ENCODE measurements at places on chromosomes 2 and 18.

- no peak for DNase-seq
Observed at GRCh38 chr18:43276491-43276890, 799 bp downstream of the SYT4 start.

DNA sequence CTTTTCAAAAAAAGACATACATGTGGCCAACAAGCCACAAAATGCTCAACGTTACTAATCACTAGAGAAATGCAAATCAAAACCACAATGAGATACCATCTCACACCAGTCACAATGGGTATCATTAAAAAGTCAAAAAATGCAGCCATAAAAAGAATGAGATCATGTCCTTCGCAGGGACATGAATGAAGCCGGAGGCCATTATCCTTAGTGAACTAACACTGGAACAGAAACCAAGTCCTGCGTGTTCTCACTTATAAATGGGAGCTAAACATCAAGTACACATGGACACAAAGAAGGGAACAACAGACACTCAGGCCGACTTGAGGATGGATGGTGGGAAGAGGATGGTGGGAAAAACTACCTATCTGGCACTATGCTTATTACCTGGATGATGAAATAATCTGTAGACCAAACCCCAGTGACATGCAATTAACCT, 17.8 kb upstream of the ATL2 start:
- DNase-seq: no peak

GRCh38 chr2:159202568-159203071, 83.9 kb downstream of the WDSUB1 start:
- DNase-seq: peak; percentile 24

GRCh38 chr2:100893392-100894104, 73.6 kb downstream of the NPAS2 start:
- peak; percentile 96 for DNase-seq

GRCh38 chr18:38450876-38451275, 885.3 kb upstream of the CELF4 start:
- no peak for DNase-seq

DNA sequence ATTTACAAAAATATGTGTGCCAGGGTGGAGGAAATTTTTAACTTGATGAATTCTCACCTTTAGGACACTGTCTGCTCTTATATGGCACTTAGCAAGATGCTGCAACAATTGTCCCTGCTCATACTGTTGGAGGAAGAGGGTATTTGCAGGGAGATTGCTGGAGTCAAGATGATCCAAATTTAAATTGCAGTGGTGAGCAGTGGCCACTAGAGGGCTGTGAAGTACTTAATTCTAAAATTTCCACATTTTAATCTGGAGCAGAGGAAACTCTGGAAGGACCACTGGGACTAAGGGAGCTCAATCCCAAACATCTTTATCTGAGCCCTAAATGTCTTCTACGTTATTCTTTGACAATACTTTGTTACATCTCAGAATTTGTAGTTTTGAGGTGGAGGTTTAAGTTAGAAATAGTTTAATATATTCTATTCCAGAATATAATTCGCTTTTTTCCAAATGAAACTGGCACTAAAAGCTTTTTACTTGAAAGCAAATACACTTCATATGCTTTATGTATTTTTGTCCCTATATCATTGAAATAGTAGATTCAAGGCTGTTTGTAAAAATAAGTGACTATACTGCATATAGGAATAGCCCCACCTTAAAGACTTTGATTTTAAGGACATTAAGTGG, 33.0 kb upstream of the PTH2R start:
- DNase-seq: peak; percentile 67

DNA sequence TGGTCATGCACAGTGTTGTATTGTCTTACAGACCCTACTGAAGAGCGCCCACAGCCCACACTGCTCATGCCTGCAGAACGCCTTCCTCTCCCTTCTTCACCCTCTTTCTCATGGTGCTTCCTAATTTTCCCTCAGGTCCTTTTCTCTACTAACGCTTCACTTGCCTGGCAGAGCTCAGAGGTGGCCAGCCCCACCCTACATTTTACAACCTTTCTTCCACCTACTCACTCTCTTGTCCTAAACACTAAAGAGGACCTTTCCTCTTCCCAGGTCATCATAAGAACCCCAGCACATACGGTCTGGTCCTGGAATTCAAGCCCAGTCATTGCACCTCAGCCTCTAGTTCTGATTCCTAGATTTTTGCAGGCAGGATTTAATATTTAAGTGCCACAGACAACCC, 11.7 kb upstream of the LGALSL start:
- no peak for DNase-seq

DNA sequence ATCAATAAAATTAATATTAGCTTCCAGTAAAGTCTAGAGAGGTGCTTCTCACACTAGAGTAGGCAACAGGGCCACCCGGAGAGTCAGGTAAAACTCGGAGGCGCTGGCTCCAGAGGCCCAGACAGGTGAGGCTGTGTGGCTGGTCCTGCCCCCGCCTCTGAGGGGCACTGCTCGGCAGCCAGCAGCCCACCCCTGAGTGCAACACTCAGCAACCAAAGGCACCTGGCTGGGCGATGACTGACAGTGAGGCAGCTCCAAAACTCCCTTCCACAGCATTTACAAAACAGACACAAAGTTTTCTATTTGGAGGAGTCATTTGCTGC, 138.8 kb upstream of the ID2 start:
- no peak for DNase-seq

- DNase-seq: no peak
Observed at GRCh38 chr2:195575016-195575415, 82.0 kb upstream of the SLC39A10 start.

- no peak for DNase-seq
Observed at GRCh38 chr2:119718501-119719260, 39.7 kb downstream of the TMEM177 start.

GRCh38 chr18:66344227-66344626, 259.7 kb downstream of the CDH19 start:
- no peak for DNase-seq

- no peak for DNase-seq
Observed at GRCh38 chr2:216781709-216782108, 78.2 kb downstream of the TNP1 start.

GRCh38 chr18:23107718-23108117, 27.6 kb upstream of the CABLES1 start:
- DNase-seq: no peak

GRCh38 chr2:46960618-46961017, 45.0 kb upstream of the MCFD2 start:
- no peak for DNase-seq

GRCh38 chr2:235011929-235012631, 60.3 kb downstream of the SH3BP4 start:
- DNase-seq: no peak

GRCh38 chr2:158616480-158617000, 159.8 kb downstream of the PKP4 start:
- no peak for DNase-seq

DNA sequence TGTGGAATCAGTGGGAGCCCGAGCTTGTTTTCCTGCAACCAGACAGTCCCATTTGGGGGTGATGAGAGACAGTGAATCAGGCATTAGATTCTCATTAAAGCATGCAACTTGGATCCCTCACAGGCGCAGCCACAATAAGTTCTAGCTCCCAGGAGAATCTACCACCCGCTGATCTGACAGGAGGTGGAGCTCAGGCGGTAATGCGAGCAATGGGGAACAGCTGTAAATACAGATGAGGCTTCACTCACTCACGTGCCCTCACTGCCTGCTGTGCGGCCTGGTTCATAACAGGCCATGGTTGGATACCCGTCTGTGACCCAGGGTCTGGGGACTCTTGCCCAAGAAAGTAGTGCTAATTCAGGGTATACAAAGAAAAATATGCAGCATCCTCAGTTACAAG, 144.8 kb upstream of the RGPD4 start:
- DNase-seq: no peak

- DNase-seq: no peak
Observed at GRCh38 chr18:48460929-48461583, 51.9 kb upstream of the ZBTB7C start.

DNA sequence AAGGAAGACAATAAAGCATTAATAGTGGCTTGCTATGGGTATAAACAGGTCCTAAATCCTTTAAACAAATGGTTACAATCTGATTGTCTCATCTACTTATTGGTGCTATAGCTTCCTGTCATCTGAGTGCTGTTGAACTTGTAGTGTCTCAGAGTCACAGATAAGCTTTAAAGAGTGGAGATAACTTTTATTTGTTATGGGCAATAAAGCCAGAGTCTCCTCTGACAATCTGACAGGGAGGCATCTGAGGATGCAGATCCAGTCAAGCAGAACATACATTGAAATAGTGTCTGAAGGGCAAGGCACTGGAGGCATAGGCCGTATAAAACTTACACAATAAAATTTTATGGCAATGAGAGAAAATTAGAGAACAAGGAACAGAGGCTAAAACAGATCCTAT, 1132.4 kb upstream of the CDH2 start:
- no peak for DNase-seq
